ENCODE measurements at places on chromosomes 5 and 9. TPM values are rescaled to one million over a fixed set of nuclear protein-coding genes. Genes with fewer than 3 reads are reported as not detected.

PTGES gene
- total RNA-seq = 162 TPM

CER1 gene
- not detected for total RNA-seq

LHX3 gene
- not detected for total RNA-seq

MARVELD2 gene
- 0.30 TPM for total RNA-seq

LCN2 gene
- not detected for total RNA-seq

IL3 gene
- total RNA-seq = not detected

SYK gene
- not detected for total RNA-seq

C5orf58 gene
- total RNA-seq = not detected

AMBP gene
- not detected for total RNA-seq

PCDHA2 gene
- total RNA-seq = 0.05 TPM

C1QTNF2 gene
- 0.32 TPM for total RNA-seq

CBY3 gene
- total RNA-seq = not detected

TRMO gene
- 9.5 TPM for total RNA-seq

IL9 gene
- total RNA-seq = not detected

GNAQ gene
- 73.3 TPM for total RNA-seq

GPR21 gene
- total RNA-seq = 0.97 TPM

EPB41L4A gene
- total RNA-seq = 3.2 TPM

WDR31 gene
- total RNA-seq = 2.1 TPM

GBA2 gene
- 31.0 TPM for total RNA-seq

RGS7BP gene
- total RNA-seq = 0.18 TPM

KIF4B gene
- total RNA-seq = 0.09 TPM

PCDHA3 gene
- 0.23 TPM for total RNA-seq

IL31RA gene
- total RNA-seq = 1.5 TPM

TRIM7 gene
- total RNA-seq = 0.69 TPM

CDH6 gene
- total RNA-seq = 82.3 TPM

GADD45G gene
- total RNA-seq = 1.8 TPM

SEMA5A gene
- 19.3 TPM for total RNA-seq

DNM1 gene
- 14.2 TPM for total RNA-seq

CSF2 gene
- total RNA-seq = 1.2 TPM

SCGB3A2 gene
- total RNA-seq = not detected

NDFIP1 gene
- total RNA-seq = 76.9 TPM

SLC36A2 gene
- total RNA-seq = not detected

STRBP gene
- 3.3 TPM for total RNA-seq

TMOD1 gene
- not detected for total RNA-seq

CARTPT gene
- not detected for total RNA-seq

ECSCR gene
- 0.74 TPM for total RNA-seq

PFN3 gene
- total RNA-seq = not detected

CAPSL gene
- total RNA-seq = not detected

GRAMD2B gene
- total RNA-seq = 17.8 TPM

LYRM7 gene
- total RNA-seq = 9.1 TPM

ENTPD2 gene
- total RNA-seq = not detected

HDAC3 gene
- total RNA-seq = 44.2 TPM

HAVCR2 gene
- not detected for total RNA-seq

IL17B gene
- total RNA-seq = 0.59 TPM

PCDHB1 gene
- not detected for total RNA-seq

MEGF10 gene
- total RNA-seq = 0.14 TPM

GPR151 gene
- not detected for total RNA-seq

ANKDD1B gene
- total RNA-seq = 1.6 TPM

PAIP2 gene
- 60.0 TPM for total RNA-seq

GABRA1 gene
- total RNA-seq = not detected

ACOT12 gene
- total RNA-seq = not detected

CNTNAP3 gene
- total RNA-seq = 3.6 TPM

SLC25A51 gene
- total RNA-seq = 88.5 TPM

FAM153A gene
- total RNA-seq = not detected

OR13C3 gene
- total RNA-seq = not detected

FOXD4L5 gene
- 0.09 TPM for total RNA-seq

LVRN gene
- total RNA-seq = 0.59 TPM

FIBCD1 gene
- 26.0 TPM for total RNA-seq
